ENCODE measurements at places on chromosomes 7 and 10.

DNA sequence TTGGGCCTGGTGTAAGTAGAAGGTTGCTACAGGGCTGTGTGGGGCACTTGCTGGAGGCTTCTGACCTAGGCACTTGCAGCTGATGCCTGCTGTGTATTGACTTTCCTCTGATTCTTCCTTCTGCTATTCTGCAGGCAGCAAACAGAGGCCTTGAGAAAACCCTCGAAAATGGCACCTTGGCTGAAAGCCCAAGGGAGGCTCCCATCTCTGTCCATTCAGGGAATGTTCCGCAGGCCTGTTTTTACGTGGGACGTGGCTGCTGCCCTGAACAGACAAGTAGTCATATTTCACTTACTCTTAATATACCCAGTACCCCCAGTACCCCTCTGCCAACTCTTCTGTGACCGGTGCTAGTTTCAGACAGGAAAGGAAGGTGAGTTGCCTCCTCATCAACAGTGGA, 664.7 kb downstream of the INHBA start:
- no peak for DNase-seq

- no peak for DNase-seq
Observed at GRCh38 chr7:24521917-24522623, 51.2 kb upstream of the PALS2 start.

DNA sequence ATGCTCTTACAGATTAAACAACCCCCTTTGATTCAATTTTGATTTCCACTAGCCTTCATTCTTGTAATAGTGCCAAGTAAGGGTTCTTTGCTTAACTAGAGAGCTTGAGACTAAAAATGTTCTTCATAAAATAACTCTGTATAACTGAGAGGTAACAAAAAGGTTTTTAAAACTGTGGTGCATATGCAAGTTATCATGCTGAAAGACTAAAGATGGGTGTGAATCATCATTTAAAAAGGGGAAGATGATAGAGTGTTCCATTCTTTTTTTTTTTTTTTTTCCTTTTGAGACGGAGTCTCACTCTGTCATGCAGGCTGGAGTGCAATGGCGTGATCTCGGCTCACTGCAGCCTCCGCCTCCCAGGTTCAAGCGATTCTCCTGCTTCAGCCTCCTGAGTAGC, 11.1 kb downstream of the MDFIC start:
- DNase-seq = no peak

DNA sequence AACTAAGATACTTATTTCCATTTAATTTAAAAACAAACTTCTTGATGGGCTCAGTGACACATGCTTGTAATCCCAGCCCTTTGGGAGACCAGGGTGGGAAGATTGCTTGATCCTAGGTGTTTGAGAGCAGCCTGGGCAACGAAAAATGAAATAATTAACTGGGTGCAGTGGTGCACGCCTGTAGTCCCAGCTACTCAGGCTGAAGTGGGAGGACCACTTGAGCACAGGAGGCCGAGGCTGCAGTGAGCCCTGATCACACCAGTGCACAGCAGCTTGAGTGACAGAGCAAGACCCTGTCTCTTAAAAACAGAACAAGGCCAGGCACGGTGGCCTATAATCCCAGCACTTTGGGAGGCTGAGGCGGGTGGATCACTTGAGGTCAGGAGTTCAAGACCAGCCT, 37.4 kb downstream of the AVL9 start:
- DNase-seq = no peak

- no peak for DNase-seq
Observed at GRCh38 chr10:102775935-102776669, 32.4 kb downstream of the WBP1L start.

GRCh38 chr7:7226407-7226806, 44.1 kb downstream of the C1GALT1 start:
- DNase-seq = no peak

DNA sequence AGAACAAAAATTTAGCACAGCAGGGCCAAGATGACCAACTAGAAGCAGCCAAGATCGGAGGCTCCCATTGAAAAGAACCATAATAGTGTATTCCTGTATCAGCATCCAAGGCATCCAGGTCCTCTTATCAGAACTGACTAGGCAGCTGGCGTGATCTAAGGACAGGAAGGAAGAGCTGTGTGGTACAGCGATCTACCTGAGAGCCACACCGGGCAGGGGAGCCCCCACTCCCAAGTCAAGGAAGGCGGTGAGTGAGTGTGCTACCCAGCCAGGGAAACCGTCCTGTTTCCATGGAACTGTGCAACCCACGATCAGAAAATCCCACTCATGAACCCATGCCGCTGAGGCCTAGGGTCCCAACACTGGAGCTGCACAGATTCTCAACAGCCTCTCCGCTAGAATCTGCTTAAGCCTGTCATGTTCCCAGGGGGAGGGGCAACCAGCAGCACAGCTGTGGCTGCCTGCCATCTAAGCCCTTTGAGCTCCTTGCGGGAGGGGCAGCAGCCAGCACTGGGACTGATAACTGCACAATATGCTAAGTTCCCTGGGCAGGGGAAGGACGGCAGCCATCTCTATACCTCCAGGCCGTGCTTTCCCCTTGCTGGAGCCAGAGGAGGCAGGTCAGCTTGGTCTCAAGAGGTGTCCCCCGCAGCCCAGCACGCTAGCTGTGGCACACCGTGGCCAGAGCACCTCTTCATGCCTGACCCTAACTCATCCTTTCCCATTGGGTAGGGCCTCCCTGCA, 213.0 kb upstream of the SMIM30 start:
- DNase-seq = no peak

DNA sequence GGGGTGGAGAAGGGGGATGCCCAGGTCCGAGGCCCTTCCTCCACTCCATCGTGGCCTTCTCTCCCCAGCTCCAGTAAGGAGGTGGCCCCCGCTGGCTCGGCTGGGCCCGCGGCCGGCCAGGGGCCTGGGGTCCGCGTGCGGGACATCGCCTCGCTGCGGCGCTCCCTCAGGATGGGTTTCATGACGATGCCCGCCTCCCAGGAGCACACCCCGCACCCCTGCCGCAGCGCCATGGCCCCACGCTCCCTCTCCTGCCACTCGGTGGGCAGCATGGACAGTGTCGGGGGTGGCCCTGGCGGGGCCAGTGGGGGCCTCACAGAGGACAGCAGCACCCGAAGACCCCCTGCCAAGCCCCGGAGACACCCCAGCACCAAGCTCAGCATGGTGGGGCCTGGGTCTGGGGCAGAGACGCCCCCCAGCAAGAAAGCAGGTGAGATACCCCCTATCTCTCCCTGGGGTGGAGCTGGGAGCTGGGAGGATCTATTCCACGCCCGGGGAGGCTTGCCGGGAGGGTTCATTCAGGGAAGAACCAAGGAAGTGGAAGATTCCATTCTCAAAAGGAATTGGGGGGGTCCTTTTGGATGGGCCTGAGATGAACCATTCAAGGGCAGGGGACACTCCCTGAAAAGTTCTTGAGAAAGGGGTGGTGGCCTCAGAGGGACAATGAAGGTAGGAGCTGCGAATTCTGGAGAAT, 3.2 kb downstream of the NYAP1 start:
- DNase-seq = no peak

GRCh38 chr7:113379746-113380145, 261.4 kb upstream of the SMIM30 start:
- no peak for DNase-seq

GRCh38 chr7:99752356-99752755, 17.4 kb upstream of the CYP3A7 start:
- no peak for DNase-seq

Data from activated gamma-delta T cell treated with Interleukin-2 at 50 U/mL for 16 hours (primary cell).